ENCODE measurements at places on chromosomes 5 and 9. TPM values are rescaled to one million over a fixed set of nuclear protein-coding genes. Genes with fewer than 3 reads are reported as not detected.

Gene TSLP
- 1.4 TPM for polyA plus RNA-seq

DNA sequence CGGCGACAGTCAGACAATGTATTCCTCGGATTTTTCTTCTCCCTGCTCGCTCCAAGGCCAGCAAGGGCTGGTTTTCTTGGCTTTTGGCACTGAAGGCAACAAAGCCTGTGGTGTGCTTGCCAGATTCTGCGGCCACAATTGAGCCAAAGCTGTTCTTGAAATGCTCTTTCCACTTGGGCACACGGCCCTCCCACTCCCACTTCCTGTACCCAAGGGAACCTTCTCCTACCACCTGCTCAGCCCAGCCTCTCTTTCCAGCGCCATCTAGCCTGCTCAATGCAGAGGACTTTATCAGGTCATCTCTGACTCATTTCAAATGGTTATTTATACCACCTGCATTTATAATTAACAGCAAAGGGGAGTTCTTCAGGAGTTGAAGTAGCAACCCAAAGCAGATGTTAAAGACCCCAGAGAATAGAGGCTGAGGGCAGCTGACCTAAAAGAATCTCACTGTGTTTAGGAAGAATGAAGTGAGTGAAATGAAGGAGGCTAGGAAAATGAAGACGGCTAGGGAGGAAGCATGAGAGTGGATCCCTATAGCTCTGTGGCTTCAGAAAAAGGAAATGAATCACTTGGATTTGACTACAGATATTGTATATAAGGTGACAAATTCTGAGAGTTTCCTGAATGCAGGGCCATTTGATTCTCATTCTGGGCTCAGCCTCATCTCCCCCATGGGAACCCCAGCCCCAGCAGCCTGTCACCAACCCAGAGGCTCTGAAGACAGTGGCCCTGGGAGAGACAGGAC lies 439.0 kb downstream of the ENC1 start:
- H3K27me3 ChIP-seq, result no peaks in the 10 kb centered on the region
- no peak for DNase-seq
- no peaks in the 10 kb centered on the region for H3K36me3 ChIP-seq
- no peaks in the 10 kb centered on the region for H3K4me1 ChIP-seq

Gene SH3RF2
- 38.3 TPM for polyA plus RNA-seq

DNA sequence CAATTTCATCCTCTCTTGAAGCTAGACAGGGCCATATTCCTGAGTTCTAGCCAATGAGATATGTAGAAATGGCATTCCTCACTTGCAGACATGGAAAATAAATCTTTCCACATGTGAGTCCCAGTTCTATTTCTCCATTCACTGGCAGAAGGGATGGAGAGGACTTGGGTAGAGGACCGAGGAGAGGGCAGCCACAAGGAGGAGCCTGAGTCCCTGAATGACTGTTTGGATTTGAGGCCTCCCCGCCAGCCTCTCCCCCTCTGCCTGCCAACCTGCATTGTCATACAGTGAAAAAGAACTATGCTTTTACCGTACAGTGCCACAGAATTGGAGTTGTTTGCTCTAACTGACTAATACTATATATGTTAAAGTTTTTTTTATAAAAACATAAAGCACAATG lies 583.0 kb upstream of the WWC1 start:
- H3K4me3 ChIP-seq, result no peak overlapping the region
- H3K27ac ChIP-seq, result no peak overlapping the region
- H3K4me1 ChIP-seq, result no peaks in the 10 kb centered on the region
- DNase-seq, result no peak
- no peaks in the 10 kb centered on the region for H3K36me3 ChIP-seq

Gene CATSPER3
- 1.6 TPM for polyA plus RNA-seq

- no peaks in the 10 kb centered on the region for H3K27me3 ChIP-seq
- H3K4me1 ChIP-seq, result peaks cover 16% of the 10 kb centered on the region
- no peak for DNase-seq
- no peaks in the 10 kb centered on the region for H3K36me3 ChIP-seq
- H3K4me3 ChIP-seq, result no peak overlapping the region
Measured at GRCh38 chr5:108649106-108649505, 98.6 kb upstream of the FER start.

- peaks cover 10% of the 10 kb centered on the region for H3K27me3 ChIP-seq
- H3K36me3 ChIP-seq, result no peaks in the 10 kb centered on the region
- DNase-seq, result no peak
- no peak overlapping the region for H3K27ac ChIP-seq
- no peaks in the 10 kb centered on the region for H3K4me1 ChIP-seq
Measured at GRCh38 chr5:136364307-136364706, 1.0 kb downstream of the TRPC7 start.

Gene C8G
- polyA plus RNA-seq, result 1.2 TPM

Gene LPCAT1
- polyA plus RNA-seq, result 48.8 TPM

Gene HAND1
- 67.7 TPM for polyA plus RNA-seq

DNA sequence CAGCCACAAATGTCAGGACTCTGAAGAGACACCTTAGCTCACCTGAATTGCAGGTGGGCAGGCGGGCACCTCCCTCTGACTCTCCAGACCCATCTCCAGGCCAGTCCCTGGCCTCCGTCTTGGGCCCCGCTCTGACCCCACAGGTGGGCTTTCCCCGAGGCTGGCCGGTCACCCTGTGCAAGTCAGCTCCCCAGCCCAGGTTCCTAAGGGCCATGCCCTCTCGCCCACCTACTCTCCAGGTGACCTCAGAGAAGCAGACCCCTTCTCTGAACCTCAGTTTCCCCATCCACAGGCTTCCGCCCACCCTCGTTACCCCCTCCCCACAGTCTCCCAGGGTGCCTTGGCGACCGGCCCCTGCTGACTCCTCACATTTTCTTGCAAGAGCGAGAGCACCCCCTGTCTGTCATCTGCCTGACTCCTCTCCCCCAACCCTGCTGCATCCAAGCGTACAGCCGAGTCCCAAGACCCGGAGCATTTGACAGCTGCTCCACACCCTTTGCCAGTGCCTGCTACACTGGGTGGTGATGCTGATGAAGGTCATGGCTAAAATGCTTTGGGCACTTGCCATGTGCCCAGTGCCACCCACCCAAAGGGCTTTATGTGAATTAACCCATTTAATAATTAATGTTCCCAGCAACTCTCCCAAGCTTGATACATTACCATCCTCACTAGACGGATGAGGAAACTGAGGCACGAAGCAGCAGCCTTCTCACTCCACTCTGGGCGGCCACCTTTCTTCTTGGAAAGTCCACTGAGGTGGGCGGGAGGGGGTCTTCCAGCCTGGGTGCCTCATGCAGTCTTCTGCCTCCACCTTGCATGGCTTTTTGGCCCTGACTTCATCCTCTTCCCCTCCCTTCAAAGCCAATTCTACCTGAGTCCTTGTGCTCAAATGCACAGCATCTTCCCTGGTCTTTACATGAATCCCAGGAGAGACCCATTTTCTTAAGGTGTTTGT lies 51.1 kb upstream of the ORM1 start:
- H3K4me3 ChIP-seq, result no peak overlapping the region
- no peaks in the 10 kb centered on the region for H3K27me3 ChIP-seq
- H3K4me1 ChIP-seq, result no peaks in the 10 kb centered on the region
- DNase-seq, result peak; percentile 75
- H3K36me3 ChIP-seq, result no peaks in the 10 kb centered on the region

GRCh38 chr5:107248066-107248695 lies 422.6 kb downstream of the EFNA5 start:
- no peaks in the 10 kb centered on the region for H3K36me3 ChIP-seq
- H3K4me1 ChIP-seq, result no peaks in the 10 kb centered on the region
- DNase-seq, result peak; percentile 65
- no peaks in the 10 kb centered on the region for H3K27me3 ChIP-seq

Gene TMEM252
- not detected for polyA plus RNA-seq

GRCh38 chr5:100889896-100890295 lies 13.2 kb downstream of the ST8SIA4 start:
- H3K27me3 ChIP-seq, result no peaks in the 10 kb centered on the region
- H3K4me1 ChIP-seq, result no peaks in the 10 kb centered on the region
- H3K27ac ChIP-seq, result no peak overlapping the region
- H3K4me3 ChIP-seq, result no peak overlapping the region

Gene PRRX2
- 9.5 TPM for polyA plus RNA-seq

GRCh38 chr9:115230924-115231515 lies 113.1 kb upstream of the TNC start:
- no peak for DNase-seq
- no peak overlapping the region for H3K4me3 ChIP-seq
- no peak overlapping the region for H3K27ac ChIP-seq
- H3K36me3 ChIP-seq, result no peaks in the 10 kb centered on the region
- H3K4me1 ChIP-seq, result no peaks in the 10 kb centered on the region

Gene CCIN
- not detected for polyA plus RNA-seq

Gene OR1Q1
- not detected for polyA plus RNA-seq

Gene C9
- polyA plus RNA-seq, result not detected

GRCh38 chr5:108548684-108549596 lies 167.0 kb upstream of the FBXL17 start:
- H3K27me3 ChIP-seq, result no peaks in the 10 kb centered on the region
- H3K4me1 ChIP-seq, result no peaks in the 10 kb centered on the region
- H3K4me3 ChIP-seq, result no peak overlapping the region
- H3K36me3 ChIP-seq, result no peaks in the 10 kb centered on the region
- DNase-seq, result no peak

Gene IL5
- polyA plus RNA-seq, result not detected

- no peaks in the 10 kb centered on the region for H3K36me3 ChIP-seq
- H3K4me3 ChIP-seq, result no peak overlapping the region
- no peak overlapping the region for H3K27ac ChIP-seq
- H3K27me3 ChIP-seq, result peaks cover 59% of the 10 kb centered on the region
Measured at GRCh38 chr9:19785230-19785629, 3.6 kb downstream of the SLC24A2 start.

Gene CKS2
- 347 TPM for polyA plus RNA-seq

GRCh38 chr9:77271023-77271690 lies 93.8 kb downstream of the VPS13A start:
- no peak for DNase-seq
- H3K27me3 ChIP-seq, result no peaks in the 10 kb centered on the region
- no peaks in the 10 kb centered on the region for H3K4me1 ChIP-seq
- no peak overlapping the region for H3K27ac ChIP-seq
- peaks cover 5% of the 10 kb centered on the region for H3K36me3 ChIP-seq

DNA sequence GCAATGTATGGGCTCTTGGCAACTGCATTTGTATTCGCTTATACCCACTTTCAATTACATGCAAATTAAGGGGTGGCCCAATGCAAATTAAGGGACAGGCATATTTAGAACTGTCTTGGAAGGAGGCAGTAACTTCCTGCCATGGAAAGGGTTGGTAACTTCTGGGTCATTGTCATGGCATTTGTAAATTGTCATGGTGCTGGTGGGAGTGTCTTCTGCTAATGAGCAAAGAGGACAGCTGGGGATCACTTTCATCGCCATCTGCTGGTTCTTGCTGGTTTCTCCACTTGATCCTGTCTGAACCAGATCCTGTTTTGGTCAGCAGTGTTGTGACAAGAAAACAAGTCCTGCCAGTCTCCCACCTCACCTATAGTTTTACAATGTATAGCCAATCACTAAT lies 23.3 kb upstream of the UGT3A2 start:
- H3K4me3 ChIP-seq, result no peak overlapping the region
- peak; percentile 17 for DNase-seq
- H3K36me3 ChIP-seq, result no peaks in the 10 kb centered on the region
- no peaks in the 10 kb centered on the region for H3K4me1 ChIP-seq
- no peaks in the 10 kb centered on the region for H3K27me3 ChIP-seq

DNA sequence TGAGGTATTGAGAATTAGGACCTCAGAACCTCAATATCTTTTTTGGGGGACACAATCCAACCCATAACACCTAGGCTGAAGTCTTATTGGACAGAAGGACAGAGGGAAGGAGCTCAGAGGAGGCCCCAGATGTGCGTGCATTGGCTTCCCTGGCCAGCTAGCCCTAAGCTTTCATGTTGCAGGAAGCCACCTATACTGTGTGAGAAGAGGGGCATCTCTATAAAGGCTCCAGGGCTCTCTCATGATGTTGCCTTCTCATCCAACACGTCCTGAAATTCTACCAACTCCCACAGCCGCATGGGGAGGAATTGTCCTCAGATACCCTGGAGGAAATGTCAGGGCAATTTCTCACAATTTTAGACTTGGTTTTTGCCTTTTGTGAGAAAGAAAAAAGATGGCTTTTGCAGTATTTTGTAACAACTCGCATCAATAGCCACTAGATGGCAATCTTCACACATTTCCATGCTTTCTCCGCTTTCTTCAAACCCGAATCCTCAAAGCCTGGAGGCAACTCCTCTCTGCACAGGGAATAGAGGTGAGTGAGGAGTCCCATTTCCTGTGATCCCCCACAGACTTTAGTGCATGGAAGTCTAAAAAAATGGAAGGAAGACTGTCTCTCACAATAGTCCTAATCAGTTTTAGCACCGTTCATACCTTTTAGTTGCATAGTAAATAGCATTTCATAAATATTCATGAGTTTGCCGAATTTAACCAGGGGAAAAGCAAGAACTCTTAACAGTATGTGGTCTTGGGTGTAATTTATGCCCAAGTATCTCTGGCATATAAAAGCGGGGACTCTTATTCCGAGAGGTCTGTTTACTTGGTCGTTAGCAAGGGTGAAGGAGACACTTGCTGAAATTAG lies 7.4 kb upstream of the PPP3R2 start:
- no peaks in the 10 kb centered on the region for H3K36me3 ChIP-seq
- DNase-seq, result peak; percentile 64
- H3K4me3 ChIP-seq, result no peak overlapping the region

DNA sequence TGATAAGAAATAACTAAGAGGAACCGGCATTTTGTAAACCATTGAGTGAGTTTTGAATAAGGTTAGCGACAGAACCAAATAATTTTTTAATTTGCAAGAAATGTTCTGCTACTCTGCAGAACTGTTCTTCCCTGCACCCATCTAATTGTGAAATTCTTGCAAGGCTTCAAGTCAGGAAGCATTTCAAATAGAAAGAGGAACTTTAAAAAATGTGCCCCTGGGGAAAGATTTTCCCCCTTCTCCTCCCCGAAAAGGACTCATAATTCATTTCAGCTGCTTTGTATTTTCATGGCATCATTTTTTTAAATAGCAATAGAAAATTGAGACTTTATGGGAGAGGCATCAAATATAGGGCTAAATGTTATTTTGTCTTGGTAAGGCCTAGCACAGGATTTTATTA lies 180.9 kb upstream of the ANKRD55 start:
- peaks cover 13% of the 10 kb centered on the region for H3K4me1 ChIP-seq
- H3K27me3 ChIP-seq, result no peaks in the 10 kb centered on the region
- peak; percentile 18 for DNase-seq
- H3K36me3 ChIP-seq, result no peaks in the 10 kb centered on the region

Gene PLGRKT
- polyA plus RNA-seq, result 35.4 TPM

Gene ERAP2
- polyA plus RNA-seq, result 0.35 TPM

GRCh38 chr5:124393584-124394379 lies 352.7 kb downstream of the ZNF608 start:
- no peak overlapping the region for H3K4me3 ChIP-seq
- no peaks in the 10 kb centered on the region for H3K36me3 ChIP-seq
- peaks cover 15% of the 10 kb centered on the region for H3K4me1 ChIP-seq
- DNase-seq, result no peak

DNA sequence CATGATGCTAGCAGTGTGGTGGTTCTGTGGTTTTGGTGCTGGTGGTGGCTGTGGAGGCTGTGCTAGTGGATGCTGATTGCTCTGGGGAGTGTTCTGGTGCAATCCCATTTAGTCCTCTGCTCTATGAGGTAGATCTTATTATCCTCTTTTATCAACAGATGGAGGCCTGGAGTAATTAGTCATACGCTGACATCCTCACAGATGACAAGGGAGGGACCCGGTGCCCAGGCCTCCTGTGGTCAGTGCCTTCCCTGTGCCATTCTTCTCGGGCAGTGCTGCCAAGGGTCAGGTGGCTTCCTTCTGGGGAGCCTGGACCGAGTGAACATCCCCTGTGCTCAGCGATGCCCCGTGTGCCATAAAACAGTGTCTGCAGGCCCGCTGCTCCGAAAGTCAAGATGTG lies 74.5 kb downstream of the COL5A1 start:
- DNase-seq, result no peak
- H3K36me3 ChIP-seq, result no peaks in the 10 kb centered on the region
- no peak overlapping the region for H3K27ac ChIP-seq
- H3K27me3 ChIP-seq, result no peaks in the 10 kb centered on the region
- H3K4me3 ChIP-seq, result no peak overlapping the region

- peak overlapping the region; percentile 53 for H3K4me3 ChIP-seq
- peaks cover 3% of the 10 kb centered on the region for H3K4me1 ChIP-seq
- no peak overlapping the region for H3K27ac ChIP-seq
- no peaks in the 10 kb centered on the region for H3K36me3 ChIP-seq
- peaks cover 88% of the 10 kb centered on the region for H3K27me3 ChIP-seq
Measured at GRCh38 chr5:95283022-95283615, 1.8 kb downstream of the MCTP1 start.
